Stimulated activated CD8-positive, alpha-beta memory T cell treated with anti-CD3 and anti-CD28 coated beads, Interleukin-4, amount 100 ng/mL, for 4 hours (primary cell): ENCODE measurements at places on chromosomes 1 and 21.

DNA sequence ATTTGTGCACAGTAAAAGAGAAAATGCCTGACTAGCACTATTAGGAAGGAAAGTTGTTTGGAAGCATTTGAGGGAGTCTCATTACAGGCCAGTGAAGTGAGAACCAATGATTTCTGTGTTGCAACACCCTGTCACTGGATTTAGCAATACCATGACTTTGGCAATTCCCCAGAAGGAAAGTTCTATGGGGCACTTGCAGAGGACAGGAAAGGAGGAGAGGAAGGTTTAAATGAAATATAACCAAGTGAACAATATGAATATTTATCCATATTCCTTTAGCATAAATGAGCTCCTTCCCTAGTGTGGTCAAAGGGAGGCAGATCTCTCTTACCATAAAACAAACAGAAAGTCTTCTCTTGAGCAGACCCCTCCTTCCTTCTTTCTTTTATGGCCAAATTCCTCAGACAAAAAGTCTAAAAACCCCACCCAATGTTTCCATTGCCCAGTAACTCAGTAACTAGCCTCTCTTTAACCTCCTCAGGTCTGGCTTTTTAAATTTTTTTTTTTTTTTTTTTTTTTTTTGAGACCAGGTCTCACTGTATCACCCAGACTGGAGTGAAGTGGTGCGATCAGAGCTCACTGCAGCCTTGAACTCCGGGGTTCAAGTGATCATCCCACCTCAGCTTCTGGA lies 5.5 kb downstream of the TLR5 start:
- DNase-seq = no peak

DNA sequence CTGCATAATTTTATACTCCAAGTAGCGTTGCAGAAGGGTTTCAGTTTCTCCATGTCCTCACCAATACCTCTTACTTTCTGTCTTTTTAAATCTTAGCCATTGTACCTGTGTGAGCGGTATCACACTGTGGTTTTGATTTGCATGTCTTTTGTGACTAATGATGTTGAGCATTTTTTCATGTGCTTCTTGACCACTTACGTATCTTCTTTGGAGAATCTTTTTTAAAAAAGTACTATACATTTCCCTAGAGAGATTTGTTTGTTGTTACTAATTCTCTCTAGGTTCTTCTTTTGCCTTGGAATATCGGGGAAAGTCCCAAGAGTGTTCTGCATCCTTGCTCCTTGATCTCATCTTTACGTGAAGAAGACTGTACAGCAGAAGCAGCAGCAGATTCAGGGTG lies 81.8 kb upstream of the WARS2 start:
- DNase-seq = no peak

DNA sequence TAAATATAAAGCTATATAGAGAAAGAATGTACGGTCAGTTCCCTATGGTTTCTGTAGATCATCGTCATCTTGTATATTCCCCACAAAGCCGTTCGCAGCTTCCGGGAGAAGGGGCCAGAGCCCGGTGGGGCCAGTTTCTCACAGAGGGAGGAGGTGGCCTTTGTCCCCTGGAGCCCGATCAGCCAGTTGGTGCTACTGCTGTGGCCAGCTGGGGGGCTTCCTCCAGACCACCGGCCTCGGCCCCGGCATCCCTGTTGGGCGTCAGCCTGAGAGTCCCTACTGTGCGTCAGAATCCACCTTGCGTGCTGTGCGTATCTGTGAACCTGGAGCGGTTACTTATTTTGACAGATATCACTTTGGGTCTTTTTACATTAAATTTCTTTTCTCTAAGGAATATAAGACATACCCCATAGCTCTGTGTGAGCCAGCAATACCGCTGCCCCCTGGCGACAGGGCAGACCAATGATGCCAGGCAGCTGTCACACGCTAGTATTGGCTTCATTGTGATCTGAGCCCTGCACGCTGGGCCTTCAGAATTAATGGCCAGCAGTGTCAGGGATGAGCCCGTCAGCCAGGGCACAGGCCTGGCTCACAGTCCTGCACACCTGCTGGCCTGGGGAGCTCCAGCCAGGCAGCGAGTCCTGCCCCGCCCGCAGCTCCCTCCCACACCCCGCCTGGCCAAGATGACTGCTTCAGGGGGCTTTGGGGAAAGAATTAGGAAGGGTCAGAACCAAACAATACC lies 145.9 kb downstream of the PGBD5 start:
- no peak for DNase-seq

DNA sequence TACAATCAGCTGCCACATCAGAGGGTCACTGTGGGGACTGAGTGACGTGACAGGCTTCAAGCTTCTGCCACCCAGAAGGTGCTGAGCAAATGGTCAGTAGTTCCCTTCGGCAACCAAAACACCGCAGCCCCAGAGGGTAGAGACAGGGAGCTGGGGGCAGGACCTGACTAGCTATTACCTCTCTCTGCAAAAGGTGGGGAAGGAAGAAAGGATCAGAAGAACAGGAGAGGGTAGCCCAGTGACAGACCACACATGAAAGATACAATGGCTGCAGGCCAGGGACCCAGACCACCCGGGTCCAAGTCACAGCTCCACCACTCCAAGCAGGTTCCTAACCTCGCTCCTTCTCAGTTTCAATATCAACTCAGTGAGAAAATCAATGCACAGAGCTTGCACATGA lies 377.1 kb downstream of the NPHP4 start:
- no peak for DNase-seq

DNA sequence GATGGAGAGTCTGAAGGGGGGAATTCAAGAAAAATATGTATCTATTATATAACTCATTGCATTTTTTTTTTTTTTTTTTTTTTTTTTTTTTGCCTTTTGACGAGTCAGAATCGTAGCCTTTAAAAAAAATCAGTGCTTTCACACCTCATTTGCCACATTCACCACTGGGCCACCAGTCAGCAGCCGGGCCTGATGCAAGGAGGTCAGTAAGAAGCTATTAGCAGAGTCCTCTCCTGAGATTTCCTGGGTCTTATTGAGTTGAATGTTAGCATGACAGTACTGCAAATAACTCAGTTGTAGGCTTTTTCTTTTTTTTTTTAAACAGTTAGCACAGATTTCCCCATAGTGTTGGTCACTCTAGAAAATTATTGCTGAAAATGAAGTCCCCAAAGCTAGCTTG lies 139.8 kb downstream of the SPATA17 start:
- no peak for DNase-seq

GRCh38 chr1:31717341-31717740 lies 13.5 kb upstream of the COL16A1 start:
- no peak for DNase-seq

DNA sequence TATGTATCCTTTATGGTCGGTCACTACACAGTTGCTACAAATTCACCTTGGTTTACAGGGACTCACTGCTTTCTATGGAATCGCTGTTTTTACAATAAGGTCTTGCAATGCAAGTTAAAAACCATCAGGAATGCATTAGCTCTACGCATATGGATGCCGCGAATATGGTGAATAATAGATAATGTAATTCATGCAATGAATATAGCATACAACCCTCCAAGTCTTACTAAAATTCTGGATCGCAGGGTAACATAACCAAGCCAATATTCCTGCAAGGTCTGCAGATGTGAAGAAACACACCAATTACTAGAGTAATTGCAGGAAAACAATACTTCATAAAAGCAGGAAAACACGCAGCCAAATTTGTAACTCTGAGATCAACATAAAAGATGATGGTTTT lies 75.6 kb upstream of the BACE2 start:
- no peak for DNase-seq

GRCh38 chr1:12552111-12552888 lies 65.7 kb downstream of the DHRS3 start:
- no peak for DNase-seq

DNA sequence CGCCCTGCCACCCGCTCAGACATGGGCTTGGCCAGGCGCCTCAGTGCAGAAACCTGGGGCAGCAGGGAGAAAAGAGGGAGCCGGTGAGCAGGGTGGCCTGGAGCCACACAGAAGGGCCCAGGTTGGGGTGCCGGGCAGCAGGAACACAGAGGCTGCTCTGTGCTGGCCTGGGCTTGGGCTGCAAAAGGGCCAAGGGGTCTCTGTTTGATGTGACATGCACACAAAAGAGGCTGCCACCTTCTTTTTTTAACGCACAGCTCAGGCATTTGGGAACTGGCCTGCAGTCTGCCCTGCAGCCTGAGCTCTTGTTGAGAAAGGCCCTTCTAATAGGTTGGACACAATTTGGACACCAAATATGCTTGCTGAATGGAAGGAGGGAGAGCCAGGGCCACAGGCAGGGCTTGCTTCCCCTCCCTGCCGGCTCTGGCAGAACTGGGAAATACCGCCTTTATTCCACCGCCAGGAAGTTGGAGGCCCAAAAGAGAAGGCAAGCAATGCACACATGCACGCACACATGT lies 32.4 kb downstream of the KIF21B start:
- DNase-seq = no peak
